Activated T-cell treated with anti-CD3 and anti-CD28 coated beads, Interleukin-2, amount 50 U/mL, for 1 hour (primary cell): ENCODE measurements at places on chromosomes 11 and 22.

- no peak for DNase-seq
These were observed 48.0 kb upstream of the CEP126 start for GRCh38 chr11:101866619-101867491.

DNA sequence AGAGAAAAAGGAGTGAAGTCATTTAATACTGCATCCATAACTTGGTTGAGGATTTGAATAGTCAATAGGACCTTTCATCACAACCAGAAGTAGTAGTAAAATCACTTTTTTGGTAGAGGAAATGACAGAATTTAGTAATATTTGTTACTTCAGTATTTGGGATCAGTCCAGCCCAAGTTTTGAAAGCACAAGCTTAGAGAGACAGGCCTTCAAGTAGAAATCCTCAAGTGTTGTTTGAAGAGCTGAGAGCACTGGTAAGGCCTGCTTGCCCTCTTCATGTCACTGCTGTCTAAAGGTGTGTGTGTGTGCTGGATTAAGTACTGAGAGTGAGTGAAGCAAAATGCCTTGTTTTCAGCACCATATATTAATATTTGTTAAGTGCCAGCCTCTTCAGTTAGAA is 137.3 kb downstream of the WNT11 start:
- no peak for DNase-seq

GRCh38 chr11:70110538-70111055 is 32.5 kb downstream of the ANO1 start:
- no peak for DNase-seq

GRCh38 chr11:36300650-36301049 is 4.6 kb downstream of the PRR5L start:
- no peak for DNase-seq

DNA sequence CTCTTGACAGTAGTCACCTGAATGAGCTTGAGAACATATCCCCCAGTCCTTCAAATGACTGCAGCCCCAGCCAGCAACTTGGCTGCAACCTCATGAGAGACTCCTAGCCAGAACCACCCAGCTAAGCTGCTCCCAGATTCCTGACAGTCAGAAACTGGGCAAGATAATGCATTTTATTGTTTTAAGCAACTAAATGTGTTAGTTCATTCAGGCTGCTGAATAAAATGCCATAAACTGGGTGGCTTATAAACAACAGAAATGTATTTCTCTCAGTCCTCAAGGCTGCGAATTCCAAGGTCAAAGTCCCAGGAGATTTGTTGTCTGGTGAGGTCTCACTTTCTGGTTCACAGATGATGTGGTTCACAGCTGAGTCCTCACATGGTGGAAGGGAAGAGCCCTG is 5.8 kb upstream of the PAMR1 start:
- no peak for DNase-seq

DNA sequence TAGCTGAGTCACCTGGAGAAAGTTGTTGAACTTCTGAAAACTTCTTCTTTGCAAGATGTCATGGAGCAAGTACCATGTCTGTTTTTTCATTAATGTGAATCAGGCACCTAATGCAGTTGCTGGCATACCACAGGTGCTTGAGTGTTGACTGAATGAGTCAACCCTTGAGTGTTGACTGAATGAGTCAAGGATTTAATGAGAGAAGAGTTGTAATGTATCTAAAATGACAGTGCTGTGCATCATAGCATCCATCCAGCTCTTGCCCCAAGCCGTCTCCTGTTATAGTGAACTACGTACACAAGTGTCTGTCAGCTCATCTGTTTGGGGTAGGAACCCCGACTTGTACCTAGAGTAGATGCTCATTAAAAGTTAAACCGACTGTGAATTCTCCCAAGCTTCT is 93.1 kb downstream of the CWC15 start:
- DNase-seq: no peak

- DNase-seq: no peak
These were observed 53.5 kb downstream of the PRR5L start for GRCh38 chr11:36349351-36350136.

GRCh38 chr11:69035946-69036340 is 12.8 kb upstream of the TPCN2 start:
- no peak for DNase-seq

GRCh38 chr22:45910928-45911467 is 66.0 kb downstream of the WNT7B start:
- no peak for DNase-seq

- no peak for DNase-seq
These were observed 105.0 kb downstream of the TRPC6 start for GRCh38 chr11:101478587-101479369.

DNA sequence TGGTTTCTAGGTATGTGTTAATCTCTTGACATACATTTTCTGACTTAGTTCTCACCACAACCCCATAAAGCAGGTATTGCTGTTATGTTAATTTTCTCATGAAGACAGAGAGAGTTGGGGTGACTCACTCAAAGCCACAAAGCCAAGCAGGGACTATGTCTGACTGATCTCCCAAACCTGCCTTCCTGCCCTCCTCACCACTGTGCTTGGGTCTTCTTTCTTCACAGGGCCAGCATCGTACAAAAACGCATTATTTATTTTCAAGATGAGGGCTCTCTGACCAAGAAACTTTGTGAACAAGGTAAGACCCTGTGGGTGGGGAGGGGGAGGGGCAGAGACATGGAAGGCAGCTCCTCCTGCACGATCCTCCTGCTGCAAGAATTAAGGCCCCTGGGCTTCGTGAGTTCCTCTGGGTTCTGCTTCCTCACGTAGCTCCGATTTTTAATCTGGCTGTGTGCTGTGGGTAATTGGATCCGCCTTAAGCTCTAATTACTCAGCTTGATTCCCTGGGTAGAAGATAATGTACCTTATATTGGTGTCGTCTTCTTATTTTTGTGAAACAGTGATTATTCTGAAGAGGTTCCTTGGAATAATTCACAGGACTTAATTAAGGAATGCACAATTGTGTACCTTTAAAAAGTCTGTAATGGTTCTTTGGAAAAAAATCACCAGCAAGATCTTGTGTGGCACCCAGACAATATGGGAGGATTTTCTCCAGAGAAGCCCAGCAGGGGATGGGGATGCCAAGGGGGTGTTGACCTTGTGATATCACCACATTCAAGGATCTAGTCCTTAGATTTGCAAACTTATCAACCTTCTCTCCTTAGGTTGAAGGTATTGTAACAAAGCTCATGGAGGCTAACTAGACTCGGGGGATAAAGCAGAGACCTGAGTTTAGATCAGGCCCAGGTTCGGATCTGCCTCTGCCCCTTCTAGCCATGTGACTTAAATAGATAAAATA is 112.9 kb downstream of the SPON1 start:
- DNase-seq: peak; percentile 61

DNA sequence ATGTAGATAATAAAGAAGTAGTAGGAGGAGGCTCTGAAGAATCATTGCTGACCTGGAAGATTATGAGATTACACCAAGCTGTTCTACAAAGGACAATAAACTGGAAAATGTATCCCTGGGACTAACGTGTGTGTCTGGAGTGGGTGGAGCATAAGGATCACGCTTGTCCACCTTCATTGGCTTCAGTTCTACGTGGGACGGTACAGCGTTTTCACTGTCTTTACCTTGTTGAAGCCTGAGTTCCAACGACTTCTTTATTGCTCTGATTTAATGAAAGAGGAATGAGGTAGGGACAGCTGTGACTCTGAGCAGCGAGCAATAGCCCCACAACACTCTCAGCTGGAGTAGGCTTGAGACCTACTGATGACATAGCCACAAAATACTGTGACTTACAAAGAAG is 87.0 kb downstream of the ARHGAP42 start:
- DNase-seq: no peak

DNA sequence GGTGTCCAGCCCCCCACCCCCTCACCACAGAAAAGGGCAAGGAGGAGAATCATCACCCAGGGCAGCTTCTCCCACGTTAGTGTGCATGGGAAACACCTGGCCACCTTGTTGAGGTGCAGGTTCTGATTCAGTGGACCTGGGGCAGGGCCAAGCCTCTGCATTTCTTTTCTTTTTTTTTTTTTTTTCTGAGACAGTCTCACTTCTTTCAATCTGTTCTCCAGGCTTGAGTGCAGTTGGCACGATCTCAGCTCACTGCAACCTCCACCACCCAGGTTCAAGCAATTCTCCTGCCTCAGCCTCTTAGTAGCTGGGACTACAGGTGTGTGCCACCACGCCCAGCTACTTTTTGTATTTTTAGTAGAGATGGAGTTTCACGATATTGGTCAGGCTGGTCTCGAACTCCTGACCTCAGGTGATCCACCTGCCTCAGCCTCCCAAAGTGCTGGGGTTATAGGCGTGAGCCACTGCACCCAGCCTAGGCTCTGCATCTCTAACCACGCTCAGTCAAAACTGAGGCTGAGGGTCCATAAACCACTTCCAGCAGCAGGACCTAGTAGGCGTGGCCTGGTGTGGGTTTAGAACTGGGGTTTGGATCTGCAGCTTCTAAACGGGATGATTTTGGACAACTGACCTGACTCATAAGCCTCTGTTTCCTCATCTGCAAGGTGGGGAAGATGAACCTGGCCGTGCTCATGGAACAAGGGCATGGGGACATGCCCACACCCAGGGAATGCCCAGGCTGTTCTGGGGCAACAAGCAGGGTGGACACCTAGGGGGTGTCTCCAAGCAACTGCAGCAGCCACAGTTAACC is 734 bp downstream of the ZP1 start:
- DNase-seq: no peak

GRCh38 chr11:41609511-41609910 is 150.1 kb upstream of the LRRC4C start:
- no peak for DNase-seq

DNA sequence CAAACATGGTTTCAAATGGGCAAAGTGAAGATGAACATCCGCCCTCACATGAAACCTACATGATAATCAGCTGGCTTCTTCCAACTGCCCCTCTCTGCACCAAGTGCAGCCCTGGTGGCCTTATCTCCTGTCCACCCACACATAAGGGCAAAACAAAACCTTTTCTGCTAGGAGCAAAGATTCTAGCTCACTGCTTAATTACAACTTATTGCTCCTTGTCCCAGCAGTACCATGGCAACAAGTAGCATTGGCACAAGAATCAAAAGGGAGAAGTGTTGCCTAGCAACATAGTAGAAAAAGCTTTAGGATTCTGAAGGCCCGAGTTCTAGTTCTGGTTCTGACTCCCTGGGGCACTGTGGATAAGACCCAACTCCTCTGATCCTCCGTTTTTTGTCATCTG is 68.7 kb upstream of the BMAL1 start:
- DNase-seq: no peak

DNA sequence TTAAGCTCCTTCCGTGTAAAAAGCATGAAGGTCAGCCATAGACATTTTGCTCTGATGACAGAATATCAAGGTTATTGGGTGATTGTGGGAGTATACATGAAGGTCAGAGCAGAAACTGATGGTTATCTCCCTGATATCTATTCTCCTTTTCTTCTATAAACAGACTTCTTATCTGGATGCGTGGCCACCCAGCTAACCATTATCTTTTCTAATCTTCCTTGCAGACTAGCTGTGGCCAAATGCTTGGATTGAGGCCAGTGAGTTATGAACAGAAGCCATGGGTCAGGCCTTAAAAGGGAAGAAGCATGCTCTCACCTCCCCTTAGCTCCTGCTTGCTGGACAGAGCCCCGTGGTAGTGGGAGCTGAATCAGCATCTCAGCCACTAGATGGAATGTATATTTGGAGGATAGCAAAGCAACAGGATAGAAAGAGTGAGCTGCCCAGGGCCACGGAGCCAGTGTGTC is 31.3 kb upstream of the LRRC55 start:
- no peak for DNase-seq

DNA sequence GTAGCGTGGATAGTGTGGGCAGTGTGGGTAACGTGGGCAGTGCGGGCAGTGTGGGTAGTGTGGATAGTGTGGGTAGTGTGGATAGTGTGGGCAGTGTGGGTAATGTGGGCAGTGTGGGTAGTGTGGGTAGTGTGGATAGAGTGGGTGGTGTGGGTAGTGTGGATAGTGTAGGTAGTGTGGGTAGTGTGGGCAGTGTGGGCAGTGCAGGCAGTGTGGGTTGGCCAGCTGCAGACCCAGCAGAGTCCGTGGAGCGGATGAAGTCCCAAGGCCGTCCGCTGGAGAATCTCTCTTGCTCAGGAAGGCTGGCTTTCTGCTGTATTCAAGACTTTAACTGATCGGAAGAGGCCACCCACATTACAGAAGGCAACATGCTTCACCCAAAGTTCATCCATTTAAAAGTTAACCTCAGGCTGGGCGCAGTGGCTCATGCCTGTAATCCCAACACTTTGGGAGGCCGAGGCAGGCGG is 26.1 kb upstream of the KRTAP5-6 start:
- no peak for DNase-seq

- no peak for DNase-seq
These were observed 26.2 kb downstream of the FAM83F start for GRCh38 chr22:40020956-40021355.

- DNase-seq: no peak
These were observed 46.2 kb upstream of the CSTF3 start for GRCh38 chr11:33207408-33207985.

GRCh38 chr22:47593911-47594311 is 831.5 kb downstream of the TBC1D22A start:
- DNase-seq: no peak

DNA sequence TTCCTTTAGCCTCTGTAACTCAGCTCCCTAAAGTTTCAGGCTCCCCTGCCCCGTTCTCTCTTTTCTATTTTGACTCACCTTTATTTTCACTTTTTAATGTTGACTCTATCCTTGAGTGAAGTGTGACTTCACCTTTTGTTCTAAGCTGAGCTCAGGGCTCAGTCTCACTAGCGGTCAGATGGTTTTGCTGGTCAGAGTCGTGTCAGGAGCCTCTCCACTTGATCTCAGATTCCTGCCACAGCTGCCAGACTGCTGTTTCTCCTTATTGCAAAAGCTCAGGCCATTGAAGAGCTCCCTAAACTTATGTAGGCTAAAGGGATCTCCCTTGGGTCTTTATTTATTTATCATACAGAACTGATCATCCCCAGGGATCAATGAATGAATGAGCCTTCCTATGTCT is 13.7 kb upstream of the POU2AF2 start:
- no peak for DNase-seq

DNA sequence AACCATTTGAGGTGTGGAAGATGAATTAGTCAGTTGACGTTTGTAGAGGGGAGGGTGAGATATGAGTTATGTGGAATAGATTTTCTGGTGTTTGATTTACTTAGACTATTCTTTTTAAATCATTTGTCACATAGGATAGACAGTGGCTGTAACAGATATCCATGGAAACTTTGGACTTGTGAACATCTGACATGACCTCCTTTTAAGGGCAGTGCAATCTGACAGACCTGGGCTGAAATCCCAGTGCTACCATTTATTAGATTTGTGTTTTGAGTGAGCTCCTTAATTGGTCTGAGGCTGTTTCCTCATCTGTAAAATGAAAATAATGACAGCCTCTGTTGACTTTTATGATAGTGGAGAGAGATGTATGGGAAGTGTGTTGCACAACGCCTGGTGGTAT is 159.9 kb downstream of the TEAD1 start:
- DNase-seq: no peak
